ENCODE measurements at places on chromosomes 5 and 9. TPM values are rescaled to one million over a fixed set of nuclear protein-coding genes. Genes with fewer than 3 reads are reported as not detected.
A peak's percentile ranks its signal among the peaks of the same experiment; 100 is the strongest.

GRCh38 chr5:135264451-135265440 is 134.3 kb downstream of the MACROH2A1 start:
- no peak for DNase-seq

DNA sequence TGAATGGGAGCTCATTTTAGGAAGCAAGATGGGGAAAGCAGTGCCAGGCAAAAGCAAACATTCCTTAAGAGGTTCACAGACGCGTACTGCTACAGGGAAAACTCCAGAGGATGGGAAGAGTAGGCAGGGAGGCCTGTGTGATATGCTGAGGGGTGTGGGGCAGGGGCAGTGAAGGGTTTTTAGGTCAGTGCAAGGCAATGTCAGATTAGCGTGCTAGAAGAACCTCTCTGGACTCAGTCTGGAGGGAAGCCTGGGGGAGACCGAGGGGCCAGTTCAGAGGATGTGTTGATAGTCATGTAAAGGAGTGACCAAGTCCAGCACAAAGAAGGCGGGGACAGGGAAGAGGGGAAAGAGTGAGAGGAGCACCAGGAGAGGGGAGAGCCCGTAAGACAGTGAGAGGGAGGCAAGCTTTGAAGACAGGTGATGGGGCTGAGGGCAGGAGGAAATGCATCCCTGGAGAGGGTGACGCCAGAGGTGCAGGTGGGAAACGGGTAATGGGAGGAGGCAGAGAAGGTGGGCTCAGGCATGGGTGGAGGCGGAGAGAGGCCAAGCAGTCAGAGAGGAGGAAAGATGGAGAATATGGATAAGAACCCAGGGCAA is 134.5 kb downstream of the MTX3 start:
- DNase-seq, result no peak

DNA sequence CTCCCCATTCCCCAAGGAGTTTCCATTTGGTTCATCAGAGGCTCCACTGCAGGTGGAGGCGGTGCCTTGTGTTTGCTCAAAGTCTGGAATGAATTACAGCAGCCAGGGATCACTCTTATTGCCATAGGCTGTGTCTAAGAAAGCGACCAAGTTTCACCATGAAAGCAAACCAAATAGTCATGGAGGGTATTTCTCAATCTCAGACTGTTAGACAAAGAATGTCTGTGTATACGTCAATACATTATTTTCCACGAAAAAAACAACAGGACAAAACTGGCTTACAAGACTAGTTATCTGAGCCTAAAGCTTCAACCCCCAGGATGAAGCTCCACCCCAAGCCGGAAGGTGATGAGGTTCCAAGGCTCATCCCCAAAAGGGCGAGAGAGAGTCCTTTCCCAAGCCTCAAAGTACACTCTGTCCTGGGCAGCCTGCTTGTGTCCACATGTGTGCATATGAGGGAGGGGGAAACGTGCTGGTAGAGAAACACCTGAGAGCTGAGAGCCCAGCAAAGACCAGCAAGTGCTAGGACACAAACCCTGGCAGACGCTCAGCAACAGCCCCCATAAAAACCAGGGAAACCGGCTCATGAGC is 4.3 kb downstream of the B4GALT1 start:
- no peak for DNase-seq

DNA sequence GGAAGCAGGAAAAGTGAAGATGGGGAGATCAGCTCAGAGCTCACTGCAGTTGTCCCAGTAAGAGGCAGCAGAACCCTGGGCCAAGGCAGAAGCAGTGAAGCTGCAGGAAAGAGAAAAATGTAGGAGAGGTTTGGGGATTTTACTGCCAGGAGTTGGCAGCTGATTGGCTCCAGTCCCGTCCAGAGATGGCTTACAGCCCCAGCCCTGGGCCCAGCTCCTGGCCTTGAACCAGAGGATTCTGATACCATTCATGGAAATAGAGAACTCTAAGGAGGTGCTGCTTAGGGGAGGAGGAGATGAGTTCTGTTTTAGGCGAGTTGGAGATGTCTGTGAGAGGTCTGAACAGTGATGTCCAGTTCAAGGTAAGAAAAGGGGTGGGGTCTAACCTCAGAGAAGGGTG is 4.6 kb downstream of the MORN5 start:
- no peak for DNase-seq

The RANBP3L gene
- not detected for total RNA-seq

DNA sequence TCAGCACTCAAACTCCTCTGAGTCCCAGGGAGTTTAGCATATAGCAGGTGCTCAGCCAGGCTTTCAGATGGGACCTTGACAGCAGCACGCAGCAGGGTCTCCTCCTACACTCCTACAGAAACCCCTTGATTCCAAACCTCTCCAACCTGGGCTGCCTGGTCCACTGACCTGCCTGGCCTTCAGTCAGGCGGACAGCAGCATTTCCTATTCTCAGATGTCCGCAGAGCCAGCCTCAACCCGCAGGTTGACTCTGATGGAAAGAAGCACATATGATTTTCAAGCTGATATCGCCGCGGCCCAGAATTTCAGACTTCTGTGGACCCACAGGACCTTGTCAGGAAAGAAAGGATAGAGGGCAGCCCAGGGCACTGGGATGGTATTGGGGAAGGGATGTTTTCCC is 5.3 kb upstream of the SLC25A48 start:
- no peak for DNase-seq

DNA sequence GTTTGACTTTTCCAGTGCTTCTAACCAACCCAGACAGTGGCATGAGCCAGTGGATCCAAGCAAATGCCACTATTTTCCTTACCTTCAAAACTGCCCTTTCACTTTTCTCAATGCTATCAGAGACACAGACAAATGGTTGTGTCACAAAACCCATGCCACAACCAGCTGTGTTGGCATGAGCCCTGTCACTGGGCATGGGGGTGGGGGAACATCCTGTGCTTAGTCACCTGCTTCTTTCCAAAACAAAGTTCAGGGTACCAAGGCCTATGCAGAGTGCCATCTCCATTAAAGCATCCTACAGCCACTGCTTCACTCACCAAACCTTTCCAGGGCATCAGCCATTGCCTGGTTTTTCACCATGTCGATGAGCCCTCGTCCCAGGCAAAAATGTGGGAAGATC is 30.1 kb downstream of the NIPSNAP3B start:
- DNase-seq, result no peak

- DNase-seq, result peak; percentile 65
Measured at GRCh38 chr9:130660683-130661450, 3.5 kb upstream of the PRDM12 start.

The ZNF618 gene
- 13.6 TPM for total RNA-seq

- no peak for DNase-seq
Measured at GRCh38 chr5:33921002-33921401, 15.2 kb upstream of the RXFP3 start.

- no peak for DNase-seq
Measured at GRCh38 chr5:115565233-115565632, 20.7 kb upstream of the FEM1C start.

DNA sequence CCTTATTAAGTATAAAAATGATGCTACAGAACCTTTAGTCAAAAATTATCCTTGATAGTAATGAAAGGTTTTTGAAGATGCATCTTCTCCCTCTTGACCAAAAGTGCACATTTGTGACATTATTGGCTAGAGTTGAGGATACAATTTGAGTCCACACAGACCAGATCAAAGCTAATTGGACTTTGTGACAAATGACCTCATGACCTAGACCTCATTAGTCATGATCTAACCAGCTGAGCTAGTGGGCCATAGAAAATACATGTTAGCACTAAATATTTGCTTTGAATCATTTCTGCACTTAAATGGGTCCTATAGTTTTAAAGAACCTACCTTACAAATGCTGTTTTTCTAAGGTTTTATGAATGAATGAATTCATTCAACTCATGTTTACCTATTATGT is 182.1 kb downstream of the RFX3 start:
- DNase-seq, result no peak

- DNase-seq, result no peak
Measured at GRCh38 chr5:149356391-149356790, 1.5 kb upstream of the PCYOX1L start.

DNA sequence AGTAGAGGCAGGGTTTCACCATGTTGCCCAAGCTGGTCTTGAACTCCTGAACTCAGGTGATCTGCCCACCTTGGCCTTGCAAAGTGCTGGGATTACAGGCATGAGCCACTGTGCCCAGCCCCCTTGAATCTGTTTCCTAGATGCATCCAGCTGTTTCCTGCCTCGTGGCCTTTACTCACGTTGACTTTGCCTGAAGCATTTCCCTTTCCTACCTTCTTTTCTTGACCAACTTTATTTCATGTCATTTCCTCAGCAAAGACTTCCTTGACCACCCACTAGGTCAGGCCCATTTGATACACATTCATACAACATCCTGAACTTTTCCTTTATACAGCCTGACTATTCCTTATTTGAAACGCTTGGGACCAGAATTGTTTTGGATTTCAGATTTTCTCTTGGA is 51.0 kb downstream of the DOCK2 start:
- DNase-seq, result no peak

DNA sequence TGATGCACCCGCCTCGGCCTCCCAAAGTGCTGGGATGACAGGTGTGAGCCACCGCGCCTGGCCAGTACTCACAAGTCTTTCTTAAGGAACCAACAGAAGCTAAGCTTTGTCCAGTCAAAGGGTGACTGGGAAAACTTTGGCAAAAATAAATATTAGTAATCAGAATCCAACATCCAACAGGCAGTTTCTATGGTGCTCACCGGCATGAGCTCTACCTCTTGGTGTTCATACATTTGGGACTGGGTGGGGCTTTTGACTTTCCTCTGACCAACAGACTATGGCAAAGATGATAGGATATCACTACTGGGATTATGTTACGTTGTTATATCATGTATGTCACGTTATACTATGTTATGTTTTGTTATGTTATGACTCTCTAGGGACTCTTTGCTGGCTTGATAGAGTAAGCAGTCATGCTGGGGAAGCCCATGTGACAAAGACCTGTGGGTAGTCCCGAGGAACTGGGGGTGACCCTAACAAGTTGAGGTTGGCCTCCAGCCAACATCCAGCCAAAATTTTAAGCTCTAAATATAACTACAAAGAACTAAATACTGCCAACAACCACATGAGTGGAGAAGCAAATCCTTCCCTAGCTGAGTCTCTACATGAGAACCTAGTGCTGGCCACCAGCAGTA is 6.0 kb downstream of the RASGEF1C start:
- DNase-seq, result no peak

DNA sequence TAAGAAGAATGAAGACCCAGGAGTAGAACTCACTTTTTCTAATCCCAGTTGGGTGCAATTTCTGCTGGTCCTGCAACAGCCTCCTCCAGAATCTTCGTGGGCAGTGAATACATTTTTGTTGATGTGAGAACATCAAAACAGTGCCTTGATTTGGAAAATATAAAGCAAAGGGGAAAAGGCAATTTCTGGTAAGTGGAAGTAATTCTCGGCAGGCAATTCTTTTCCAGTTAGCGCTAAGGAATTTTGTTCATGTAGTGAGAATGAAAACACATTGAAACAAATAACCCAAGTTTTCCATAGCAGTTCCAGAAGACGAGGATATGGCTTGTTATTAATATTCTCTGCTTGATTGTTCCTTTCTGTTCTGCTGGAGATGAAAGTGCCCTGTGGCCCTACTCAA is 178.7 kb downstream of the SPATA31D1 start:
- DNase-seq, result no peak
